ENCODE measurements at places on chromosomes 13 and 19.
A peak's percentile ranks its signal among the peaks of the same experiment; 100 is the strongest.

DNA sequence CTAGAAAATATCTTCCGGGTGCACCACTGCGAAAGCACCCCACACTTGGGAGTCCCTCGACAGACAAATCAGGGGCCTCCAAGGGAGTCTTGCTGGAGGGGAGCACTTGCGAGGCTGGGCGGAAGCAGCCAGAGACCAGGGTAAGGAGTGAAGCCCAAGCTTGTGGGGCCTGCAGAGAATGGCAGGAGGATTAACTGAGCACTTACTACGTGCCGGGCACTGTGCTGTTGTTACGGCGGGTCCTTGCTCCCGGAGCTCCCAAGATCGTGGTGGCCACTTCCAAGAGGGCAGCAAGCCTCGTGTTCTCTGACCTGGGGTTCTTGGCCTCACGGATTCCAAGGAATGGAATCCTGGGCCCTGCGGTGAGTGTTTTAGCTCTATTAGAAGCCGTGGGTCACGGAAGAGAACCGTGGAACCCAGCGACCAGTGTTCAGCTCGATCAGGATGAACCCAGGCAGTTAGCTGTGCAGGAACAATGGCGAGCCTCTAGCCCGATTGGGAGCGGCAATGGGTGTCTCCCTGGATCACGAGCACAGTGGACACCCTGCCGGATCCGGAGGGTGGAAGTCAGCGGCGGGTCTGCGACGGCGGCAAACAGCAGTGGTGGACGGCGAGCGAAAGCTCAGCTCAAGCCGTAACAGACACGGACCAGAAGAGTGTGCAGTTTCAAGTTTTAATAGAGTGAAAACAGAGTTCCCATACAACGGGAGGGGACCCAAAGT, 9.6 kb downstream of the TTYH1 start:
- no peak for DNase-seq

GRCh38 chr13:113149711-113150549, 8.5 kb upstream of the PROZ start:
- DNase-seq = no peak

GRCh38 chr13:37288057-37288720, 182.7 kb upstream of the CSNK1A1L start:
- DNase-seq = no peak

- DNase-seq = no peak
These were observed 205.4 kb downstream of the ZNF536 start for GRCh38 chr19:30577551-30578105.

GRCh38 chr19:50858886-50859285, 4.2 kb downstream of the KLK3 start:
- no peak for DNase-seq

- peak; percentile 15 for DNase-seq
These were observed 345 bp downstream of the ZNF257 start for GRCh38 chr19:22052644-22053013.

DNA sequence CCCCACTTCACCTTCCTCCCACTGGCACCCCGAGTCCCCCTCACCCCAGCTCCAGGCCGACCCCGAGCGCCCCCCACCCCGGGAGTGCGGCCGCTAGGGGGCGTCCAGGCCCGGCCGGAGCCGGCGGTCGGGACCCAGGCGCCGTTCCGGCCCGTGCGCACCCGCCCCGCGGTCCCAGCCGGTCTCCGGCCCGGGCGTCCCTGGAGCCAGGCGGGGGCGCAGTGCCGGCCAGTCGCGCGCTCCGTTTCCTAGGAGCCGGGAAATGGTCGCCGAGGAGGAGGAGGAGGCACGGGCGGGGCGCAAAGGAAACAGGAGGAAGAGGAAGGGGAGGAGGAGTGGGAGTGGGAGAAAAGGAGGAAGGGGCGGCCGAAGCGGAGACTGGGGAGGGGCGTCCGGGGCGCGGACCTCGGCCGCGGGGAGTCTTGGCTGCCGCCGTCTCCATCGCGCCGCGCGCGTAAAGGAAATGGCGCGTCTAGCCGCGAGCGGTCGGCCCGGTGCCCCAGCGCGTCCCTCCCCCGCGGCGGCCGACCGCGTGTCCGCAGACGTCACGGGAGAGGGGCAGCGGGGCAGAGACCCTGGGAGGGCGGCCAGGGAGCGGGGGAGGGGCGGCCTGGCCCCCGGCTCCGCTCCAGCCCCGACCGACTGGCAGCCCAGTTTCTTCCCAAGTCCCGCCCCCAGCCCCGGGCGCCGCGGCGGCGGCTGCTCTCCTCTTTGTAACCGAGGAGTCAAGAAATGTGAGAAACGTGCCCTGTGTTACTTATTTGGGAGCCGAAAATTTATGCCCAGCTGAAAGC, 1.1 kb upstream of the KCTD15 start:
- DNase-seq = peak; percentile 80

- DNase-seq = no peak
These were observed 16.2 kb upstream of the MBNL2 start for GRCh38 chr13:97205982-97206381.

GRCh38 chr19:4971424-4971793, 2.5 kb downstream of the KDM4B start:
- DNase-seq = no peak

- DNase-seq = no peak
These were observed 155.5 kb downstream of the TNFSF13B start for GRCh38 chr13:108425056-108425455.

GRCh38 chr13:104920091-104920490, 1615.4 kb downstream of the EFNB2 start:
- DNase-seq = no peak

DNA sequence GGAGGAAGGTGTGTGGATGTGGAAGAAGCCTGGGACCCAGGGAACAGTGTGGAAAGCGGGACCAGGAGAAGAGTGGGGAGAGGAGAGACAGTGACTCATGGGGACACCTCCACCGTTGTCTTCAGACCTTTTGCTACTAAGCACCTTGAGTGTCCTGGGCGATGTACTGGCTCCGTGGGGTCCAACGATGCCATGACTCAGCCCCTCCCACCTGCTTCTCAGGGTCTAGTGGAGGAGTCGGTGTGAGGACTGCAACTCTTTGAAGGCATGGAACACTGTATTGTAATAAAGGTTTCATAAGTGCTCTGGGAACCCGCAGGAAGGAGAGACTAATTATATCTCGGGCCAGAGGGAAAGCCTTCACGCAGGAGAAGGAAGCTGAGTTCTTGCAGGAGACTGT, 166.9 kb upstream of the KL start:
- DNase-seq = no peak

DNA sequence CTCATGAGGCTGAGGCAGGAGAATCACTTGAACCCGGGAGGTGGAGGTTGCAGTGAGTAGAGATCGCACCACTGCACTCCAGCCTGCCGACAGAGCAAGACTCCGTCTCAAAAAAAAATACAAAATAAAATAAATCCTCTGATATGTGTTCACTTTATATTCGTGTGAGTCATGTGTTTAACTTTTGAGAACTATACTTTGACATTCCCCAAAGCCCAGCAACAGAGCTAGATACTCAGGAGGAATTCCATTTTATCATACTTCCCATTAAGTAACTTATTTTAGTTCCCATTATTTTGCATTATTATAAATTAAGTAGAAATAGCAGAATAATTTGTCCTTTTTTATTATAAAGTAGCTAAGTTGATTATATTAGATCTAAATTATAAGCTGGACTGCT, 3.3 kb upstream of the CHAMP1 start:
- DNase-seq = peak; percentile 10

- DNase-seq = no peak
These were observed 135.9 kb downstream of the DLEU7 start for GRCh38 chr13:50707628-50708027.

GRCh38 chr19:12777217-12778016, 2.1 kb upstream of the HOOK2 start:
- DNase-seq = peak; percentile 84

DNA sequence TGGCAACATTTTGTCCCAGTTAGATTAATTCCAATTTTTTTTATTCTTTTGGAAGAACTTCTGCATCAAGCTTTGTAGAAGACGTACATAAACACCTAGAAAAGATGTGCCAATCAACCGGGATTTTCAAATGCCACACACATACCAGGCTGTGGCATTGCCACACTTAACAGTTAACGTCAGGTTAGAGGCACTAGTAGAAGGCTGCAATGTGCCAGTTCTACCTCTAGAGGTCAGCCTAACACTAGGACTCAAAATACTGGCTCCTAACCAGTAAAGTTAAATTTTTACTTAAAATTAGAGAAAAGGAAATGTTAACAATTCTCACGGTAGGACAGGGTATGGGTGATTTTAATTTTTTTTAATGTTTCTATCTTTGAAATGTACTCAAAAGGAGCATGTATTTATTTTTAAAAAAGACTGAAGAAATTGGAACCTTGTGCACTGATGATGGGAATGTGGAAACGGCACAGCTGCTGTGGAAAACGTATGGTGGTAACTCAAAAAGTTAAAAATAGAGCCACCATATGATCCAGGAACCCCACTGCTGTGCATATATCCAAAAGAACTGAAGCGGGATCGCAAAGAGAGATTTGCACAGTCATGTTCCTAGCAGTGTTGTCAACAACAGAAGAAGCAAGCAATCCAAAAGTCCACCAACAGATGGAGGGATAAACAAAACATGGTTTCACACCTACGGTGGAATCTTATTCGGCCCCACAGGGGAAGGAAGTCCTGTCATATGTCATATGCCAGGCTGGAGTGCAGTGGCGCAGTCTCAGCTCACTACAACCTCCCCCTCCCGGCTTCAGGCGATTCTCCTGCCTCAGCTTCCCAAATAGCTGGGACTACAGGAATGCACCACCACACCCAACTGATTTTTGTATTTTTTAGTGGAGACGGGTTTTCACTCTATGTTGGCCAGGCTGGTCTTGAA, 30.3 kb downstream of the CRYL1 start:
- no peak for DNase-seq

- no peak for DNase-seq
These were observed 74.1 kb upstream of the UQCRFS1 start for GRCh38 chr19:29287061-29287460.

All from psoas muscle (tissue), 8 donors.